ENCODE measurements at places on chromosomes 16 and 17.

GRCh38 chr17:73968680-73969079 is 234.8 kb upstream of the RPL38 start:
- DNase-seq: no peak

GRCh38 chr17:19409509-19409908 is 1.5 kb upstream of the RNF112 start:
- no peak for DNase-seq

- DNase-seq: no peak
Observed at GRCh38 chr16:10210944-10211343, 28.7 kb upstream of the GRIN2A start.

DNA sequence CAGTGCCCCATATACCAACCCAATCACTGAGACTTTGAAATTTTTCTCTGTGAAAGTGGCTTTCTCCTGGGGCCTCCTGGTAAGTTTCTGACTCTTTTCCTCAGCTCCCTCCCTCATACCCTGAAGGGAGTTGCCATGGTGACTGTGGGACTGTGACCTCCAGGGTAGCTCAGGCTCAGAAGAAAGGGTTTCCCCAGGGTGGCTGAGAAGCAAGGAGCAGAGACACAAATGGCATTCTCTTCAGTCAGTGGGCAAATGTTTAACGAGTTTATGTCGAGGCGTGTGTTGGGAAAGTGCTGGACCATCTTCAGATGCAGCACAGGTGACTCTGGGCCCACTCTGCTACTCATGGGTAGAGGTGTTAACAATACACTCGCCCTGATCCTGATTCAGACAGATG is 46.8 kb downstream of the MRPS23 start:
- DNase-seq: no peak

DNA sequence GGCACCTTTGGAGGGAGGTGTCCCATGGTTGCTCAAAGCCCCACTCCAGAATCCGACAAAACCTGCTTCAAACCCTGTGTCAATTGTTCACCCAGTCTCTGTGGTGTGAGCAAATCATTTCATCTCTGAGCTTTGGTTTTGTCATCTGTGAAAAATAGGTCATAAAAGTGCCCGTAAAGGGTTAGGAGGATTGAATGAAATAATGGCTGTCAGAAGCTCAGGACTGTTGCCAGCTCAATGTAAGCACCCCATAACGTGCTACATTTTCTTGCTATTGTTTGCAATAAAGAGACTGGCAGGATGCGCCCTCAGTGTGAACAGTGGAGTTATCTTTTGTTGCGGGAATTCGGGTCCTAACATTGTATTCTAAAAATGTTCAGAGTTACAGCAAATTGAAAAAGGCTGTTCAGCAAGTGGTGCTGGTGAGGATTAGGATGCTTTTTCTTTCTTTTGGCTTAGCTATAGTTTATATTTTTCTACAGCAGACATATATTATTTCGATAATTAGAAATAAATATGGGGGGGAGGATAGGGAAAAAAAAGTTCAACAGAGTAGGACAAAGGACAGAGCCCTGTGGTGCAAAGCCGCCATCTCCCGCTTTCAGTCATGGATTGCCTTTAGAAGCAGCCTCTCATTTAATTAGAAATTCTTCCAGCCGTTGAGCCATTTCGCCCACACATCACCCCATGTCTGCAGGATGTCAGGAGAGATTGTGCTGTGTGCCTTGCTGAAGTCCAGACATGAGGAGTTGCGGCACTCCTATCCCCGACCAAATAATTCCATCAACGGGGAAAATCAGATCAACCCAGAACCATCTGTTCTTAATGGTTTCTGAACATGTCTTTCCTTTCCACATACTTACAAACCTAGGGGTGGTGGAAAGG is 20.9 kb upstream of the PYY start:
- DNase-seq: no peak

GRCh38 chr16:70737377-70738082 is 51.7 kb upstream of the MTSS2 start:
- DNase-seq: no peak

- DNase-seq: no peak
Observed at GRCh38 chr17:45784293-45784740, at the start of gene CRHR1. TSS of gene CRHR1 (plus strand) at chr17:45784320. CDS start at chr17:45784545, 225 bp downstream.

- DNase-seq: no peak
Observed at GRCh38 chr16:2964475-2965336, 631 bp downstream of the KREMEN2 start.

GRCh38 chr16:72120026-72120425 is 26.4 kb downstream of the DHX38 start:
- no peak for DNase-seq

DNA sequence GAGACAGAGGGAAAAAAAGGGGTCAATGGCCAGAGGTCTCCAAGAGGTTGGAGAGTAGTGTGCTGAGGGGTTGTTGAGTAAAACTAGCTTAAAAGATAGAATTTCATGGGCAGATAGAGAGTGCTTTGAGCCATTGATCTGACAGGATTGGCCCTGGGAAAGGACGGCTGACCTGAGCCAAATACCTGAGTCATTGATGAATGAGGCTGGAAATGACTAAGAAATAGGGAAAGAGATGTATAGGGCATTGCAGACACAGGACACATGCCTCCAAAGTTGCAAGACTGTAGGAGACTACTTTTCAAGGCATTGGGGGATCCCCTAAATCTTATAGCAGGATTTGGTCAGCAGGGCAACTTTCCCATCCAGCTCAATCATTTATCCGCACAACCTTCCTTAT is 168.7 kb downstream of the ABCC12 start:
- DNase-seq: no peak

- no peak for DNase-seq
Observed at GRCh38 chr16:23160082-23160481, 10.8 kb upstream of the USP31 start.

DNA sequence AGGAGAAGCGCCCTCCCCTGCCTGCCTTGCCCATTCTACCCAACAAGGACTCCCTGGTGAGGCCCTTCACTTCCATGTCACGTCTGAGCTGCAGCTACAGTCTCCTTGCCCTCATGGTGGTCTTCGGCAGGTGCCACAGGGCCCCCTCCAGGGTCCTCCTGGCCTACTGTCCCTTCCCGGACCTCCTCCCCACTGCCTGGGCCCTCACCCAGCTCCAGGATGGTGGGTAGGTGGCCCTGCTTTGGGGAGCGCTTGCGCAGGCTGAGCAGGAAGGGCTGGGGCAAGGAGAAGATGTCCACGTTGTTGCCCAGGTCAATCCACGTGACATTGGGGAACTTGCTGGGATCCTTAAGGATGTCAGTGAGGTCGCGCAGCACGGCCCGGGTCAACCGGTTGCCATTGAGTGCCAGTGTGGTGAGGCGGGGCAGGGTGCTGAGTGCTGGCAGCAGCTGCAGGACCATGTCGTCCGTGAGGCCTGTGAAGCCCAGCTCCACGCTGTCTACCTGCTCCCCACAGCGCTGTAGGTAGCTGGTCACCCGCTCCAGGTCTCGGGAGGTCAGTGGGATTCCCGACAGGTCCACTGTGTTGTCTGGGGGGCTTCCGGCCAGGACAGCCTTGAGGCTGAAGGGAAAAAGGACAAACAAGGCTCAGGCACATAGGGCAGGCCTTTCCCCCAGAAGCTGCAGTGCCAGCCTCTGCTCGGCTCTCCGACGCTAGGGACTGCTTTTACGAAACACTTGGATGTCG is 28.3 kb downstream of the TRPV2 start:
- no peak for DNase-seq

DNA sequence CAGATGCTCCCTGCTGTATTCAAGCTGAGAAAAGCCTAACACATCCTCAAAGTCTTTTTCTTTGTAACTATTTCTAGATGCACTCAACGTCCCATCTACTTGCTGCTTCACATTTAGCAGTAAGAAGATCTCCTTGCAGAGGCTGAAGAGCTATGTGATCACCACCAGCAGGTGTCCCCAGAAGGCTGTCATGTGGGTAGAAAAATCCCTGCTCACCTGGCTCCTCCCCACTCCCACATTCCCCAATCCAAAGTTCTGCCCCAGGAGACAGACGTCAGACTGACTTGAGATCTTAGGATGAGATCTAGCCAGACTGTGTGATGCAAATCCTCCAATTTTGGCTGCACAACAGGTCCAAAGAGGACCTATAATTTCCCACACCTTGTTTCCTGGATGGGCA is 1.1 kb downstream of the CCL13 start:
- no peak for DNase-seq

GRCh38 chr16:9567666-9568065 is 476.2 kb downstream of the HAPSTR1 start:
- DNase-seq: no peak

DNA sequence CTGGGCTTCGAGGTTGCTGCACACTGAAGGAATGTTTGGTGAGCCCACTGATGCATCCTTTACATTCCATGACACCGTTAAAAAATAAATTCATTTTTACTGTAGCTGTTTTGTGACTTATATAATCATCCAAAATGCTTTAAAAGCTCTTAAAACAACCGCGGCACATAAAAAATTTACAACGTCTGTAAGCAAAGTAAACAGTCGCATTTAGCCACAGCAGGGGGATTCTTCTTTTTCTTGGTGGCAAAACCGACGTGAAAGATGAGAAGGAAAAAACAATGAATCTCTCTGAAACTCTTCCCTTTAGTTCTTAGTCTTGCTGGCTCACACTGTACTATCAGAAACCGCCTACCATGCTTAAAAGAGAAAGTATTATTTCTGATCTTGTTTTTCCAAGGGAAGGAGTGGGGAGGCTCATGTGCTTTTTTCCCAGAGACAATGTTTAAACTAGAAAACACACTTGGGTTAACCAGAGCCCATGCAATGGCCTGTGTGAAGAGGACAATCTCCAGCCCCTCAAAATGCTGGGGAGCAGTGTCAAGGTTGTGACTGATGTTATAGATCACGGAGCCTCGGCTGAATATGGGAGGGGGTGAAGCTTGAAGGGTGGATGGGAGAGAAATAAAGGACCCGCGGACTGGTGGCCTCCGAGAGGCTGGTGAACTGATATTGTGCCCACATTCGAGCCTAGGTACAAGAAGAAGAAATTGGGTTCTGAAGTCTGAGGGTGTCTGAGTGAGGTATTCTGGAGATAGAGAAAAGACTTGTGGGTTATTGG is 91.1 kb downstream of the IRF8 start:
- DNase-seq: no peak

DNA sequence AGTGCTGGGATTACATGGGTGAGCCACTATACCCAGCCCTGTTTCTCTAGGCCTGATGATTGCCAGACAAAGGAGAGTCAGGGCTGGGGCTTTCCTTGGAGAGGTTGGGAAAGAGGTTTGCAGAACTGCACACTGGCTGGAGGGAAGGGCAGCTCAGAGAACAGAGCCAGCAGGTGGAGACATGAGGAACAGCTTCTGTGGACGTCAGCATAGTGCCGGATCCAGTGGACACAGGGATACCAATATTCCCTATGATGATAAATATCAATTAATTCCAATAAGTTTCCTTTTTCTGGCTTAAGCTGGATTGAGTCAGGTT is 43.2 kb upstream of the SCNN1B start:
- DNase-seq: no peak

GRCh38 chr16:80253741-80254140 is 287.1 kb upstream of the DYNLRB2 start:
- no peak for DNase-seq

- DNase-seq: no peak
Observed at GRCh38 chr17:58520843-58521430, 6.5 kb upstream of the MTMR4 start.

- DNase-seq: no peak
Observed at GRCh38 chr17:33227911-33228310, 65.2 kb downstream of the ASIC2 start.

DNA sequence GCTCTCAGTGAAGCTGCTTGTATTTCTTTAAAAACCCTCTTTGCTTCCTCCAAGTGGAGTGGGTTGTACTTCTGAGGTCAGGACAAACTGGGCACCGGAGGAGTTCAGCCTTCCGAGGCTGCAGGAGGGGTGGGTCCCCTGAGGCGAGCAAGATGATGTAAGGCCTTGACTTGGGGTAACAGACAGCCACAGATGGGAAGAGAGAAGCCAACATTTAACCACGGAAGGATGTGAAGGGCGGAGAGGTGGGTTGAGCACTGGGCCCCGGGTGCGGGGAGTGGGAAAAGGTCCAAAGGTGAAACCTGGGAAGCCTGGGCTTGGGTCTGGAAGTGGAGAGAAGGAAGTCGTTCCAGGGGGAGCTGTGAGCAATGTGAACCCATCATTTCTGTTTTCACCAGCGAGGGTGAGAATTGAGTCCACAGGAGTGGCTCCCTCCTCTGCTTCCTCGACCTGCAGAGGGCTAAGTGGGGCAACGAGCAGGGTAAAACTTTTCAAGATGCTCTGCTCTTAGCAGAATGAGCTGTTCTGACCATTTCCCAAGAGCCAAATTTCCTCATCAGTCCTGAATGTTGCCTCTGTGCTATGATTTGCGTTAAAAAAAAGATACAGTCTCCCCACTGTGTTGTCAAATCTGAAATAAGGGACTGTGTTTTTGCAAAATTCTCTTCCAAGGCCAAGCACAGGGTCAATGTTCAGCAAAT is 137.7 kb upstream of the CRHR1 start:
- no peak for DNase-seq

DNA sequence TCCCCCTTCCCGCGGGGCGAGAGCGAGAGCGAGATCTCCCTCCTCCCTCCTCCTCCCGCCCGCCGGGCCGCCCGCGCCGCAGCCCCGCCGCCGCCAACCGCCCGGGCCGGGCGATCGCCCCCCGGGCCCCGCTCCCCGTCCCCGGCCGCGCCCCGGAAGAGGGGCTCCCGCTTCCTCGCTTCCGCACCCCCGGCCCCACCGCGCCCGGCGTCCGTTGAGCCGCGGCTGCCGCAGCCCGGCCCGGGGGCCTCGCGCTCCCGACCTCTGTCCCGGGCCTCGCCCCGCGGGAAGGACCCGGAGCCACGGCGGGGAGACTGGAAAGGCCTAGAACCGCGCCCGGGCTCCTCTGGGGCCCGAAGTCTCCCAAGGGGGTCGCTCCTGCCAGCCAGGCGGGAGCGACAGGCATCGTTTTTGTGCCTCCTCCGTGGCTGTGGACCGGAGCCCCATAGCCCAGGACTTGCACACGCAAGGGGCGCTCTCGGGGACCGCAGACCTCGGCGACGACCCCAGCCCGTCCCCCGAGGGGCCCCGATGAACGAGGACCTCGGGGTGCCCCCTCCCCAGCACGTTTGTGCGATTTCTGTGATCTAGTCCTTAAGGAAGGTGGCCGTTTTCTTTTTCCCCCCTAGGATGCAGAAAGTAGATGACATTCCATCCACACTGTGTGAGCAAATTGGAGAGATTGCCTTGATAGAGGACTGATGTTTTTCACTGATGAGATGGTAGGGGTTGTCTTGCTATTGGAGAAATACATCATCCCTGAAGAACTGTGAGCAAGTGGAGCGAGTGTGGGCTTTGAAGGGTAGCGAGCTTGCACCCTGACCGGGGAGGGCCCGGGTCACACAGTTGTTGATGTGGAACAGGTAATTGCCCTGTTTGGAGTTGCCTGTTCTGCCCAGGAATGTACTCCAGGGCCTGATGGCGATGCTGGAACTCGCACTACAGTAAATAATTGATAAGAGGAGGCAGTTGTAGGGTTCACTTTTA is 611 bp downstream of the BANP start:
- DNase-seq: no peak

GRCh38 chr16:78209951-78210661 is 110.7 kb downstream of the WWOX start:
- DNase-seq: no peak

DNA sequence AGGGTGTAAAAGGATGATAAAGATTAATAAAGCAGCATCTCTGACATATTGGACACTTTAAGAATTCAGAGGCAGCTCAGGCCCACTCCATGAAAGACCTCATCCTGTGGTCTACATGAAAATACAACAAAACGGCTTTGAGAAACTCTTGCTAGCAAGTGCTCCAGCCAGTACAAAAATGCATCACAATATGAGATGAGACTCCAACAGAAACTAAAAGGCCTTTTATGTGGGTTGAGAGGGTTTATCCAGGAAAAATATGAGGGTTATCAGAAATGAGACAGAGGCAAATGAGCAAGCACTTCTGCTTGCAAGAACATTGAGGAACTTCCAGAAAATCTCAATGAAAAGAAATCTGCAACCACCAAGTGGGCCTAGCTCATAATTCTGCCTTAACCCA is 65.7 kb downstream of the LITAF start:
- DNase-seq: no peak
